Inflammatory macrophage treated with lipopolysaccharide for 1 hour (primary cell): ENCODE measurements at places on chromosomes 16 and 17.

DNA sequence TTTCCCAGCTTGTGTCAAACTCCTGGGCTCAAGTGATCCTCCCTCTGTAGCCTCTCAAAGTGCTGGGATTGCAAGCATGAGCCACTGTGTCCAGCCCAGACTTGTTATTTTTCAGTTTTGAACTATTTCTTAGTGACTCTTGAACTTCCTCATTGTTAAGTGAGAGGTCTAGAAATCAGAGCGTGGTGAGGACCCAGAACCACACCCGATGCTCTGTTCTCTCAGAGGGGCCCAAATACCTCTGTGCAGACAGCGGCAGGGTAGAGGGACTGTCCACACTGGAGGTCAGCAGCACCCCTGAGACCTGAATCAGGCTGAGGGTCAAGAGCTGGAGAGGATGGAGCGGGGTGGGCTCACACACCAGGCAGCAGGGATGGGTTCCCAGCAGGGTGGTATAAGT lies 47.7 kb upstream of the MEAK7 start:
- DNase-seq = no peak

DNA sequence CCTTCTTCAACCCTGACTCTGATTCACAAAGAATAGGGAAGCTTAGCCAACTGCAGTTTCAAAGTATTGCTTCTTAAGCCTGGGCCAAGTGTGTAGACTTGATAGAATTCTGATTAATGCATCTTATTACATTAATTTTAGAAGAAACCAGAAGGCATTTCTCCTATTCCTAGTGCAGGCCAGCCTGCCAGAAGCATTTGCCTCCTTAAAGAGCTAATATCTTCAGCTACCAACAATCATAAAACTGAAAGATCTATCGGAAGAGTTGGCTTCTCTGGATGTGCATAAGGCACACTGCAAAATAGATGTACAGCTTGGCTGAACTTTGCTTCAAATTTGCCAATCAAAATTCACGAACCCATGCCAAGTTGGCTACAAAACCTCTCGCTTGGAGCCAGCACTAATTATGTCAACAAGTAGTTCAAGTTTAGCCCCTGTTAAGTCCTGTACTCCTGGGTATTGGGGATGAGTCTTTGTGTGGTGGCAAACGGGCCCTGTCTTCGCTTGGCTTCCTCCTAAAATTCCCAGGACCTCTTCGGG lies 717.8 kb downstream of the WWOX start:
- no peak for DNase-seq

- peak; percentile 71 for DNase-seq
These were observed 5.8 kb upstream of the MYO1D start for GRCh38 chr17:32882734-32883133.

DNA sequence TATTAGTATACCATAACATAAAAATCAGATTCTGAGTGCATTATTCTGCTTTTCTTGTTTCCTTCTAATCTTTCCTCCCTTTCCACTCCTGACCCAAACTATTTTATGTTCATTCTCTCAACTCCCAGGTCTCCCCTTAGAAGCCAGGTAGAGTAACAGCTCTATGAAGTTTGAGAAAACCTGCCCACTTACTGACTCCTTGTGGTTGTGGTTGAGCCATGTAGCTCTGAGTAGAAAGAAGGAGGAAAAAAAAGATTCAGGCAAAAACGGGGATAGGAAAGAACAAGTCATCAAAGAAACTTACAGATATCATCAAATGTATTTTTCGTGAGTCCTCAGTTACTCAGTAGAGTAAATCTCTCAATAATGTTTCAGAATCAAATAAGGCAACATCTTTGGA lies 216.7 kb downstream of the PMP22 start:
- DNase-seq = no peak

DNA sequence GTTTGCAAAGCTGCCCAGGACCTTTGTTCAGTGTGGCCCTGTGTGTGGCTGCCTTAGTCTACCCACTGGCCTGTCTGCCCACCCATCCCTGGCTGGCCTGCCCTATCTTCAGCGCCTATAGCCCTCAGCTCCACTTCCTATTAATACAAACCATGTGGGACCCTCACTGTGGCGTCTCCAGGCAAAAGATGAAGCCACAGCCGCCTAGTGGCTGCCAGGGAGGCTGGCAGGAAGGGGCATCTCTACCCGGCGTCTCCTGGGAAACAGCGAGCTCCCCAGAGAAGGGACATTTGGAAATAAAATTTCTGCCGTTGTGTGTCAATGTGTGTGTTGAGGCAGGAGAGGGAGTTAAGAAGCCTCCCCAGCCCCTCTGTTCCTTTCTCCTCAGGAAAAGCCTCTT lies 31.5 kb downstream of the NEUROD2 start:
- peak; percentile 22 for DNase-seq

- peak; percentile 81 for DNase-seq
These were observed 906 bp downstream of the RBL2 start for GRCh38 chr16:53435066-53435688.

- peak; percentile 44 for DNase-seq
These were observed 393.2 kb downstream of the PMP22 start for GRCh38 chr17:14871921-14872320.

DNA sequence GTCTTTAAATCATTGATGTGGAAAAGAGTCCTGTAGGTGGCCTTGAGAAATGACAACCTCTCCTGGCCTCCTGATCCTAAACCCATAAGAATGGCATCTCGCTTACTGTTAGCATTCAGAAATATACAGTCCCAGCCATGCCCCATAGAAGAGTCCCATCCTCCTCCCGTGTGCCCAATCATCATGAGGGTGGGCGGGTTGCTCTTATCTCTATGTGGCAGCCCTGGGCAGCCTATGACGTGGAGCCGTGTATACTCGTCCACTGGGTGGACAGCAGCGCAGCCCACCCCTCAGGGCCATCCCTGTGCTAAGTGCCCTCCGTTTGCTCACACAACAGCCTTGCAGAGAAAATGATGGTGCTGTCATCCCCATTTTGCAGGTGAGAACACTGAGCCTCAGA lies 105.3 kb downstream of the AMFR start:
- no peak for DNase-seq

GRCh38 chr17:48545022-48545375 lies at the start of gene HOXB2:
TSS of gene HOXB2 (minus strand) at chr17:48545109. CDS start at chr17:48544911, 198 bp downstream.
- no peak for DNase-seq

- DNase-seq = peak; percentile 18
These were observed 116.2 kb upstream of the SDK2 start for GRCh38 chr17:73760439-73760758.

DNA sequence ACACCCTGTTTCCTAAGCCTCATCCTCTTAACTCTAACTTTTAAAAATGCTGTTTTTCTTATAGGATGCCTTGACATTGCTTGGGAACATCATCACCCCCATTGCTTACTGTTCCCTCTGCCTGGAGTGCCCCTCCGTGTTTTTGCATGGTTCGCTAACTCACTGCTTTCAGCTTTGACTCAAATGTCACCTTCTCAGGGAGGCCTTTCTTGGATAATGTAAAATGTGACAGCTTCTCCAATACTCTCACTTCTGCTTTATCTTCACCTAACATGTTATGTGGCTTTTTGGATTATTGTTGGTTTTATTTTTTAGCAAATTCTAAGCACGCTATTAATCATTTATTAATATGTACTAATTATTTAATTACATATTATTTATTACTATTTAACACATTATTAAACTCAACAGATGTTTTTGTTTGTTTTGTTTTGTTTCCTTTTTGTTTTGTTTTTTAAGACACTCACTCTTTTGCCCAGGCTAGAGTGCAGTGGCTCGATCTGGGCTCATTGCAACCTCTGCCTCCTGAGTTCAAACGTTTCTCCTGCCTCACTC lies 3.8 kb downstream of the CRYM start:
- no peak for DNase-seq

DNA sequence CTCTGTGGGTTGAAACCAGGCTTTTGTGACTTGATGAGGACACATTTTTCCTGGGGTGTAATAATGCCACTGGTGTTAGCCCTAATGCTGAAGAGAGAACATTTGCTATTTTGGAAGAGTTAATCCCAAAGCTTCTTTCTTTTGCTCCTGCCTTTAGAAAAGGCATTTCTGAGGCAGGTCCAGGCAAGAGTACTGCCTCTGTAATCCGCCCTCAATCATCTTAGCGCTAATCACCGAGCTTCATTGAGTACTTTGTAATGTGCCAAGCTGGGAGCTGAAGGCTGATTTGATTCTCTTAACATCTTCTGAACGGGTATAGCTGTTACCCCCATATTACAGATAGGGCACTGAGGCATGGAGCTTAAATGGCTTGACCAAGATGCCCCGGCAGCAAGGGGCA lies 60.3 kb downstream of the AKAP1 start:
- DNase-seq = no peak

GRCh38 chr17:79627766-79628690 lies 17.2 kb upstream of the RBFOX3 start:
- no peak for DNase-seq

GRCh38 chr16:23148513-23149266 lies 562 bp downstream of the USP31 start:
- peak; percentile 24 for DNase-seq

GRCh38 chr16:66133643-66134338 lies 232.7 kb upstream of the CDH5 start:
- no peak for DNase-seq

GRCh38 chr17:3415610-3416009 lies 4.4 kb downstream of the OR3A3 start:
- no peak for DNase-seq

DNA sequence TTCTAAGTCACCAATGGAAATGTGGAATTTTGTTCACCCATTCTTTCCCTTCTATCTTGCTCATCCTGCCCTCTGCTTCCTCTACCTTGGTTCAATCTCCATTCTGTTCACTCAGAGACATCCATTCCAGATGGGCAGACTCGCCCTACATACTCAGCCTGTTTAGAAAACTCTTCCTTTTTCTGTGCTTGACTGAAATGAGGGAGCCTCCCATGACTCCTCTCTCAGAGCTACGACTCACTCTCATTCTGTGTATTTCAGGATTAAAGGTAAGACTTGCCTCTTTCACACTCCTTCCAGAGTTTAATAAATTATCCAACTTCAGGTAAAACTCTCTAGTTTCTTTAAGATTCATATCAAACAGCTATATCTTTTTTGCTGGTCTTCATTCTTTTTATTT lies 182.8 kb downstream of the HS3ST3A1 start:
- no peak for DNase-seq

GRCh38 chr17:50931144-50931908 lies 65.2 kb upstream of the TOB1 start:
- no peak for DNase-seq

DNA sequence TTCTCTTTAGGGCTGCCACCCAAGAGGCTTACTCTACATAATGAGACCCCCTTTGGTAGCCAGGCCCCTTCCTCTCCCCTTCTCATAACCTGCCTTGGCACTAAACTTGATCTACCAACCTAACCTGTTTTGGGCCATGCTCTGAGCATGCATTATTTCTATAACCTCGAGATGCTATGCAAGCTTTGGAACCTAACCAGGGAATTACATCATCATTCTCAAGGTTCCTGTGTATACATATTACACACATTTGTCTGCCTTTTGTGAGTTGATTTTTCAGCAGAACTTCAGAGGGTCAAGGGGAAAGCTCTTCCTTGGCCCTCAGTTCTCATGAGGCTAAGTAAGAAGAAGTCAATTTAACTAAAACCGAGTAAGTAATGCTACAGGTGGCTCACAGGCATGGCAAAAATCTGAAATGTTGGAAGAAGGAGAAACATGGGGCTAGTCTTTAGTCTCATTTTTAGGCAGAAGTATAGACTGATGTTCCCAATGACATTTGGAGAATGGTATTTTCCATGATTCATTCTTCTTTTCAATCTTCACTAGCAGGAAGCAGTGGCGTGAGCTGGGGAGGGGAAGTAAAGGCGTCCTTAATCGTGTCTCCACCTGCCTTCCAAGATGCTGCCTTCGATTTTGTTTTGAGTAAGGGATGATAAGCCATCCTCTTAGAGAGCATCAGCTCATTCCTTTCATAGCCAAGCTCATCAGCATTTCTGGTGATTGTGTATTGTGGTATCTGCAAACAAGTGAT lies 308.4 kb downstream of the ABCC12 start:
- no peak for DNase-seq

DNA sequence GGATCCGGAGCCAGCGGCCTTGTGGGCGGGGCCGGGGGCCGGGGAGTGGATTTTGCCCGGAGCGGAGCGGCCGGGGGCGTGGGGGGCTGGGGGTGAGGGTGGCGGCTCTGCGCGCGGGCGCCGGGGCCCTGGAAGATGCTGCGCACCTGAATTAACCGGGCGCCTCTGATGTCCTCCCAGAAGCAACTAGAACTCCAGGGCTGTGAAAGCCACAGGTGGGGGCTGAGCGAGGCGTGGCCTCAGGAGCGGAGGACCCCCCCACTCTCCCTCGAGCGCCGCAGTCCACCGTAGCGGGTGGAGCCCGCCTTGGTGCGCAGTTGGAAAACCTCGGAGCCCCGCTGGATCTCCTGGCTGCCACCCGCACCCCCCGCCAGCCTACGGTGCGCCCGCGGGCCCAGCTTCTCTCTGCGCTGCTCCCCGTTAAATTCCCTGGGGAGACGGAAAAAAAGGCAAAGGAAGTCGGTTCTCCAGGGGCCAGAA lies 549 bp downstream of the SLC26A11 start:
- no peak for DNase-seq

DNA sequence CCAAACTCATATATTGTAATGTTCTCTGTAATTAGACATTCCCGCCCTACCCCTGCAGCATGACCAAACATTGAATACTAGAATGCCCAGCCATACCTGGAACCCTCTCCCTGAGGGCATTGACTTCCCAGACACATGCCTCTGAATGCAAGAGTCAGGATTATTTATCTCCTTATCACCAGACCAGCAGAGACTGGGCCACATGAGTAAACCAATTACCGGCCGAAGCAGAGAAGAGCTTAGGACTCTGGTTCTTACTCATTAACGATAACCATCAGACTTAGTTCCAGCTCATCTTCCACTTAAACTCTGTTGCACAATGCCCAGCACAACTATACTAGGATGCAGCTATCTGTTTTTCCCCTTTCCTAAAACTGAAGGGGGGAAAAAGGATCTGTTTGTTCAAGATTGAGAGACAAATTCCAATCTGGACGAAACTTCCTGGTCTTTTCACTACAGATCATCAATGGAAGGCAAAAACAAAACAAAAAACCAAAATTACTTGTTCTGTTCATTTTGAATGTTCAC lies 88.2 kb upstream of the CORO6 start:
- DNase-seq = no peak

DNA sequence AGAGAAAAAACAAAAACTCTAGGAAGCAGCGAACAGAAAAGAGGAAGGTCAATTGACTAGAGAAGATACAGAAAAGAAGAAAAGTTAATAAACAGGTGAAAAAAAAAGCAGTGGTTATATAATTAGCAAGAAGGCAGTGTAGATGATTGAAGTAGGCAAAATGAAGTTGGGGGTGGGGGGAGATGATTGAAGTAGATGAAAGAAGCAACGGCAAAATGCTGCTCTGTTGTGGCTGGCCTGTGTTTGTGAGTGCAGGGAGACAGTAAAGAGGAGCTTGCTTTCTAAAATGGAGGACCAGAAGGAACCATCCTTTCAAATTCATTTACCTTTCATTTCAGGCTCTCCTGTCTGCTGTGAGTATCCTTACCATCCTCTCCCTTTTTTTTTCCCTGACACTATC lies 3.6 kb downstream of the EVI2B start:
- DNase-seq = no peak
